Progenitor cell of endocrine pancreas (in vitro differentiated cells): ENCODE measurements at places on chromosomes 2 and 18. TPM values are rescaled to one million over a fixed set of nuclear protein-coding genes. Genes with fewer than 3 reads are reported as not detected.

DNA sequence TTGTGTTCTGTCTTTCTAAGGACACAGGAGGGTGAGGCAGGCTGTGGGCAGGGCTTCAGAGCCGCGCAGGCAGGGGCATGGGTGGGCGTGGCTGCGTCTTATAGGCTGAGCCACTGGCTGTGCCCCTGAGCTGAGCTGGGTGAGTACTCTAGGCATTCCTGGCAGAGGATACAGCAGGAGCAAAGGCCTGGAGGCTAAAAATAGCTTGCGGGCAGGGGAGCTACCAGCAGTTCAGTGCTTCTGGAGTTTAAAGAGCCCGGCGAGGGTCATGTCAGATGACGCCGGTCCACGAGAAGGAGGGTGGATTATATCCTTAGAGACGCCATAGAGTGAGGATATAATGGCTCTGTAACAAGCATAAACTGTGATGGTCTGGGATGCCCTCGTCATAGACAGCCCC lies 31.5 kb upstream of the PDIA6 start:
- DNase-seq, result no peak

COLEC11 gene
- total RNA-seq, result not detected in 2 replicates

DNA sequence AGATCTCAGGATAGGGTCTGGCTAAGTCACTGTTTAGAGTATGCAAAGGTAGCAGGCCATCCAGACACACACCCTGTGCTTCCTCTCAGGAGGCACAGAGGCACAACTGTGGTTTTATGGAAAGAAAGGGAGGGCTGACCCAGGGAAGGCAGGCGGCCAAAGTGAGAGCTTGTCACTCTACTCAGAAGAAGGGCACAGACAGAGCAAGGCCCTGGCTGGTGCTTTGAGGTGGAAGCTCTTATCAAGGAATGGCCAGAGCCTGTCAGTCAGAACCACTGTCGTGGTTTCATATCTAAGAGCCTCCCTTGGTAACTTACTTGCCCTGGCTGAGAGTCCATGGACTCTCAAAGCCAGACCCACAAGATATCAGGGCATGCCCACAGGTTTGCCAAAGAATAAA lies 40.7 kb downstream of the SLC9A2 start:
- no peak for DNase-seq

DSEL gene
- 5.9 and 6.2 TPM in 2 replicates for total RNA-seq

QPCT gene
- total RNA-seq, result 2.7 TPM in 2 replicates

DNA sequence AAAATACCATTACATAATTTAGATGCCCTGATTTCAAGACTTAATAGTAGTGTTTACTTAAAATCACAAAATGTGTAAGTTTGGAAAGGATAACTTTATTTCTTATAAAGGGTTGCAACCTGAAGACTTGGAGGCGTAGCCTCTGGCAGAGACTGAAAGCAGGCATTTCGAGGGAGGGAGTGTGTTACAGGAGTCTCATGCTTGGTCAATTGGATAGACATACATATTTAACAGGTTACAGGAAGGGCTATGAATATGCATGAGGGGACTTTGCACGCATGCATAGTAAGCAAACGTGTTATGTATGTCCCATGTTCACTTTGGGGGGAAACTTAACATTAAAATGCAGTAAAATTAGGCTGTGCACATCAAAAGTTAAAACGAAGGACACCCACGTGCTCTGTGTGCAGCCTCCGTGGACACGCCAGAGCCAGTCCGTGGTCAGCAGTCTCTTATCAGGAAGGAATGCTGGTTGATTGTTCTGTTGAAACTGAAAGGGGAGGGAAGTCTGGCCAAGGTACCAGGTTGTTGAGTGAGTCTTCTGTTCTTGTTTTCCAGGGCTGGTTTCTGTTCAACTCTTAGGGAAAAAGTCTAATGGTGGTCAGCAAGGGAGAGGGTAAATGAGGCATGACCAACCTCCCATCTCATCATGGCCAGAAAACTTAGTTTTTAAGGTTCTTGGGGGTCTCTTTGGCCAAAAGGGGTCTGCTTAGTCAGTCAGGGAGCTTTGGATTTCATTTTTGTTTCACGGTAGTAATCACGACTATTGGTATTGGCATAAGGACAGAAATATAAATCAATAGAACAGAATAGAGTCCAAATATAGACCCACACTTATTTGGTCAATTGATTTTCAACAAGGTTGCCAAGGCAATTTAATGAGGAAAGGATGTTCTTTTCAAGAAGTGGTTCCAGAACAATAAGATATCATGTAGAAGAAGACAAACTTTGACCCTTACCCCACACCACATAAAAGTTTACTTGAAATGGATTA lies 121.9 kb downstream of the MCFD2 start:
- DNase-seq, result no peak

- no peak for DNase-seq
Measured at GRCh38 chr2:218993345-218994315, at the start of gene CRYBA2. TSS of gene CRYBA2 (minus strand) at chr2:218993422. CDS start at chr2:218993176, 246 bp downstream.

DNA sequence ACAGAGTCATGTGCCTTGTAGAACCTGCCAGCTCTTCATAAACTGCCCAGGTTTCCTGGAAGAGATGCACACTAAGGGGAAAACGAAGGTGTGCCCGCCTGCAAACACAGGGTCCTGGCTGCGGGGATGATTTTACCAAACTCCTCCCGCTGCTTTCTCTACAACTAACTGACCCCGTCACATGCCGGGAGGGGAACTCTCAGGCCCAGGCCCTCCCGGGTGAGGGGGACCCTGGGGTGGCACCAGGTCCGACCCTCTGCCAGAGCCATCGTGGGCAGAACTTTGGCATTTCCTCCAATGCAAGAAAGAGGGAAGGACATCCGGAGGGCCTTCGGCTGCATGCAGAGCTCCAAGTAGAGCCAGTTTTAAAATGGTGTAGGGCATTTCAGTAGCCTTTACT lies 28.6 kb downstream of the CAPN13 start:
- DNase-seq, result no peak

DNA sequence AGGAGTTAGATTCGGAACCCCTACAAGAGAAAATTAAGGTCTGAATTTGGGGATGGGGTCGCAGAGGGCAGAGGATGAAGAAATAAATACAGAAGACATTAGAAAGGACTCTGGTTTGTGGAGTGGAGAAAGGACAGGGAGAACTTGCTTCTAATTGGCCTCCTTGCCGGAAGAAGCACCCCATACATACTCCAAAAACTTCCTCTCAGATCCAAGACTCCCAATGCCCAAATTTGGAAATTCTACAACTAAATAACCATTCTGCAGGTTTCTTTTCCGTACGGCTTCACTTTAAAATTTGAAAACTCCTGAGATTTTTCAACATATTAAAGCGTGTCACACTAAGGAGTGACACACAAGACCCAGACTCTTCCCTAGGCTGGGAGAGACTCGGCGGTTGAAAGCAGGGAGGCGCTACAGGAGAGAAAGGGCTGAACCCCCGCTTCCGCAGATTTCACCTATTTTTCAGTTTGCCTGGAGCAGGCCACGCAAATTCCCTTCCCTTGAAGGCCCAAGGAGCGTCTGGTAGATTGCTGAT lies 478 bp downstream of the CLHC1 start:
- DNase-seq, result no peak

LOXHD1 gene
- total RNA-seq, result 0.33 and 0.36 TPM in 2 replicates

OTOF gene
- total RNA-seq, result 0.11 and 0.22 TPM in 2 replicates

EPG5 gene
- total RNA-seq, result 35.3 and 38.3 TPM in 2 replicates

PDE1A gene
- total RNA-seq, result 2.9 and 3.3 TPM in 2 replicates

DNA sequence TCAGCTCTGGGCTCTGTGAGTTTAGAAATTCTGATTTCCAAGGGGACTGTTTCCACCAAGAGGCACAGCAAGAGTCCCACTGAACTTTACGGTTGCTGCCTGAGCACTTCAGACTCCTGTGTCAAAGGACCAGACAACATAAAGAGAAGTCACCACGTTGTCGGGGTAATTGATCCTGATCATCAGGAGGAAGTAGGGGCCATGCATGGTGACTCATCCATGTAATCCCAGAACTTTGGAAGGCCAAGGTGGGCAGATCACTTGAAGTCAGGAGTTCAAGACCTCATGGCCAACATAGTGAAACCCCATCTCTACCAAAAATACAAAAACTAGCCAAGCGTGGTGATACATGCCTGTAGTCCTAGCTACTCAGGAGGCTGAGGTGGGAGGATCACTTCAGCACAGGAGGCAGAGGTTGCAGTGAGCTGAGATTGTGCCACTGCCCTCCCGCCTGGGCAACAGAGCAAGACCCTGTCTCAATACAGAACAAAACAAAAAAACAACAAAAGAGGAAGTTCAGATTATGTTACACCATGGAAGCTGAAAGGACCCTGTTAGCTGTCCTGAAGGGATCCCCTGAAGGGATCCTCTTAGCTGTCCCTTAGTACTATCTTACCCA lies 9.4 kb upstream of the ASXL2 start:
- no peak for DNase-seq

DNA sequence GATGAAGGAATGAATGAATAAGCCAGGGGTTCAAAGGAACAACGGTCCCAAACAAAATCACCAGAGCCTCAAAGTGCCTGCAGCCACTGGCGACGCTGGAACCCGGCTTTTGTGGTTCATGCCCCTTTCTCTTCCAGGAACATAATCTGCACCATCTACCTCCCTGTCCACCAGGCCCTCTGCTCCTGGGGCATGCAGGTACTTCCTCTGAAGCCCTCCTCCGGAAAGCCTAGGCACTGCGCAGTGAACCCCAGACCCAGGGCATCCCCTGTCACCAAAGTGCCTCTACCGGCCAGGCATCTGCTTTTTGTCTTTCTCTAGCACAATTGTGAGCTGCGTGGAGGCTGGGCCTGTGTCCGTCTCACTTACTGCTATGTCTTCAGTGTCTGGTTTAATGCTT lies 98.6 kb upstream of the TMEM200C start:
- no peak for DNase-seq

SLC1A4 gene
- 12.5 and 14.6 TPM in 2 replicates for total RNA-seq

GRCh38 chr2:227428731-227429285 lies 41.1 kb upstream of the SCYGR1 start:
- no peak for DNase-seq

- DNase-seq, result no peak
Measured at GRCh38 chr2:70503896-70504295, 49.7 kb downstream of the TGFA start.

GRCh38 chr2:196076778-196077568 lies 8.3 kb upstream of the DNAH7 start:
- no peak for DNase-seq

PIEZO2 gene
- 1.7 TPM in 2 replicates for total RNA-seq

IGFBP5 gene
- 73.9 and 75.3 TPM in 2 replicates for total RNA-seq

KCNG2 gene
- not detected in 2 replicates for total RNA-seq

- no peak for DNase-seq
Measured at GRCh38 chr2:193482557-193482956, 1287.8 kb upstream of the TMEFF2 start.

- no peak for DNase-seq
Measured at GRCh38 chr2:64751286-64752260, 97.9 kb upstream of the SERTAD2 start.

GRCh38 chr2:238163481-238164198 lies 4.9 kb downstream of the ERFE start:
- DNase-seq, result no peak

DNA sequence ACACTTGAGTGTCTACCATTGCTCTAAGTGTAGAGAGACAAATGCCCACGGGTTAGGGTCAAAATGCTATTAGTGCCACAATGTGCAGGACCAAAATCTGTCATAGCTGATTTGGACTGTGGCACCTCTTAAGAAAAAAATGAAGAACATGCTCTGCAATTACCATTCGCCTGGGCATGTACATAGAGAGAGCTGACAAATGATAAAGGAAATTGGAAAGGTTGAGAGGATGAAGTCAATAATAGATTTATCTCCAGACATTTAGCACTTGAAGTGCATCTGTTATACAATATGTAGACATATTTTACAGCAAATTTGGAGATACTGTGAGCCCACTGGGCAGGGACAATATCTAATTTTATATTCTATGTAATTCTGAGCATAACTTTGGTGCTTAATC lies 804.4 kb downstream of the SATB2 start:
- no peak for DNase-seq

DNA sequence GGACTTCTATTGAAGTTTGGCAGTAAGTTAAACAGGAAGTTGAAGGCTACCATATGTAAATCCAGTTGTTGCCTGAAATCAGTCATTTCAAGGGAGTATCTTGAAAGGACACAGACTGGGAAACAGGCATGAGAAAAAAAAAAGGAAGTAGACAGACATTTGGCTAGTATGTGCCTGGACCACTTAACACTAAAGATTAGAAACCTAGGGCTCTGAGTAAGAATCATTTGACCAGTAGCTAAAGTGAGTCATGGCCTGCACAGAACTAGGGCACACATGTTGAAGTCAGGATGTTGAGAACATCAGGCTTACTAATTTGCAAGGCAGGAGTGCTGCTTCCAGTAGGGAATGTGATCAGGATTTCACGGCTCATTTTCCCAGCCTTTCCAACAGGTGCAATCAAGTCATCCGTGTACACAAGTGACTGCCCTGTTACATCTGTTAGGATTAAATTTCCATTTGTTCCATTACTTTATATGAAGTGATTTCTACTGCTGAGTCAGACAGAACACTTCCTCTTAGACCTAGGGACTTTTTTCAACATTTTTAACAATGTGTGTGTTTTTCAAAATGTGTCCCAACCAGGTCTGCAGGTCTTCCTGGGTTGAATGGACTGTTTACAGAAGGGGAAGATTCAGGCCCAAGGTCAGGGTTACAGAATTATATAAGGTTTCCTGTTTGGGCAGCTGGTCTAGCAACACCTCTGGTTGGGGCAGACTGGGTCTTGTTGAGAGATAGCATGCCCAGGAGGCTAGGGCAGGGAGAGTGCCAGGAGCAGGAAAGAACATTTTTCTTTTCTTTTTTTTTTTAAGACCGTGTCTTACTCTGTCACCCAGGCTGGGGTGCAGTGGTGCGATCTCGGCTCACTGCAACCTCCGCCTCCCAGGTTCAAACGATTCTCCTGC lies 145.6 kb downstream of the TGIF1 start:
- no peak for DNase-seq

GRCh38 chr18:75945265-75945933 lies 517.9 kb upstream of the SMIM21 start:
- no peak for DNase-seq

CD207 gene
- total RNA-seq, result not detected in 2 replicates

DNA sequence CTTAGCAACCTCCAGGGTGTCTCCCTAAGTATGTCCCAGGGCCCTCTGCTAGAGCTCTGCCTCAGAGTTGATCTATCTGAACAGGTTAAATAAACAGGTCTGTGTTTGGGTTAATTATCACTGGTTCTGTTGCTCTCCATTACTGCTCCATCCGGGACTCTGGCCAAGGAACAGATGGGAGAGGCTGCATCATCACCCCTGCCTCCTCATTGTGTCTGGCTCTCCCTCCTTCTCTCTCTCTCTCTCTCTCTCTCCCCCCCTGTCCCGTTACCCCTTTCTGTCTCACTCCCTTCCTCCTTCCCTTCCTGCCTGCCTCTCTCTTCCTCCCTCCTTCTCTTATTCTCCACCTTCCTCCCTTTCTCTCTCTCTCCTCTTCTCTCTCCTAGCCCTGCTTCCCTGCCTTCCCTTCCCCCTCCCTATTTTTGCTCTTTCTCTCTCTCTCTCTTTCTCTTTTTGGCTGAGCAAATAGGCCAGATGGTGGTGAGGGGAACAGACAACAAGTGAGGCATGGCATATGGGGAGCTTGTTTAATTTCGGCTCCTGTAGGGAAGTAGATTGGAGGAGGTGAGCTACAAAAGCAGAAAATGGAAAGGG lies 62.1 kb downstream of the SETBP1 start:
- no peak for DNase-seq

GRCh38 chr2:39523308-39524044 lies 86.4 kb upstream of the MAP4K3 start:
- DNase-seq, result no peak

GRCh38 chr2:240522406-240522805 lies 35.4 kb downstream of the ANKMY1 start:
- DNase-seq, result no peak

- no peak for DNase-seq
Measured at GRCh38 chr2:108924580-108925251, 64.3 kb downstream of the EDAR start.
